Activated naive CD8-positive, alpha-beta T cell treated with anti-CD3 and anti-CD28 coated beads, Interleukin-2, amount 10 ng/mL, durations not matched to agents 7 days and 5 days (primary cell): ENCODE measurements at places on chromosomes 5 and 9. TPM values are rescaled to one million over a fixed set of nuclear protein-coding genes. Genes with fewer than 3 reads are reported as not detected.

DNA sequence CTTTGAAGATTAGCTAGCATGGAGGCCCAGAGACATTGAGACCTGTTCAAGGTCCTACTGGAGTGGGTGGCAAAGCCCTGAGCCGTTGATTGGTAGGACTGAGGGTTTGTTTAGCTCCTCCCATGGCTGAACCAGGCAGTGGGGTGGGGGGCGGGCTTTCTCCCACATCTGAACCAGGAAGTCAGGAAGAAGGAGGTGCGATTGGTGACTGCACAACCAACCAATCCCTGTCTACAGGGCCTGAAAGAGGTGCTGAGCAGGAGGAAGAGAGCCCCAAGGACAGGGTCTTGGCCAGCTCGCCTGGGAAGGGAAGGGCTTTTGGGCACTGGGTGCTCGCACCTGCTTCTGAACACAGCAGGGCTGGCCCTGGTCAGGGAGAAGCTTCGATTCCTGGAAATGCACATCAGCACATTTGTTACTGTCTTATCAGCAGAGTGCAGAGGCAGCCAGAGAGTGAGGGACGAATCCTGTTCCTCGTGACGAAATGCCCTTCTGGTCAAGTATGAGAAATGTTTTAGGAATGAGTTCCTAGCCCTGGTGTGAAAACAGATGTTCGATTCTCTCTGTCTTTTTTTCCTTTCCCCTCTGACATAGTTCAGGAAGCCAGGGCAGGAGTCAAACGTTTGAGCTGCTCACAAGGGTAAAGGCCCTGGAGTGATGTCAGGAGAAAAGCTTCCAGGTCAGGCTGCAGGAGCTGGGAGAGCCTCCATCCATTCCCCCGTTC is 294.8 kb upstream of the KLF4 start:
- no peak for DNase-seq

DNA sequence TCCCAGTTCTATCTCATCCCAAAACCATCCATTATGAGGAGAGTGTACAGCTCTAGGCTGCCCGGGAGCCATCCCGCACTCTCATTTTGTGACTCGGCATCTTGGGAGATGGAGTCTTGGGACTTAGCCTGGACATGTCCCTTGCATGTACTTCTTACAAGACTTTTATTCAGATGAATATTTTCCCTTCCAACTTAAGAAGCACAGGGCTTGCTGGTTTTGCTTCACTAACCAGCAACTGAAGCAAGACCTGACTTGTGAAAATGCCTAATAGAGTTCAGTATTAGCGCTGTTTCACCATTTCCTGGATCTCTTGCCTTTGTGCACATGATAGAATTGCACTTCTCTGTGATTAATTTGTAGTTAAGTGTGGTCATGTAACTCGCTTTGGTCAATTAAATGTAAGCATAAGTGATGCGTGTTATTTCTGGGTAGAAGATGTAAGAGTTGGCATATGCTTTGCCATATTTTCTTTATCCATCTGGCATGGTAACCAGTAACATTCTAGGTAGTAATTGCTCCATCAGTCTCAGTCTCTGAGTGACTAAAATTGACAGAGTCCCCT is 55.8 kb downstream of the PDCD1LG2 start:
- DNase-seq, result no peak

- no peak for DNase-seq
Measured at GRCh38 chr9:132982458-132982857, 4.0 kb downstream of the GFI1B start.

GRCh38 chr5:60797482-60798153 is 46.5 kb downstream of the ELOVL7 start:
- no peak for DNase-seq

DNA sequence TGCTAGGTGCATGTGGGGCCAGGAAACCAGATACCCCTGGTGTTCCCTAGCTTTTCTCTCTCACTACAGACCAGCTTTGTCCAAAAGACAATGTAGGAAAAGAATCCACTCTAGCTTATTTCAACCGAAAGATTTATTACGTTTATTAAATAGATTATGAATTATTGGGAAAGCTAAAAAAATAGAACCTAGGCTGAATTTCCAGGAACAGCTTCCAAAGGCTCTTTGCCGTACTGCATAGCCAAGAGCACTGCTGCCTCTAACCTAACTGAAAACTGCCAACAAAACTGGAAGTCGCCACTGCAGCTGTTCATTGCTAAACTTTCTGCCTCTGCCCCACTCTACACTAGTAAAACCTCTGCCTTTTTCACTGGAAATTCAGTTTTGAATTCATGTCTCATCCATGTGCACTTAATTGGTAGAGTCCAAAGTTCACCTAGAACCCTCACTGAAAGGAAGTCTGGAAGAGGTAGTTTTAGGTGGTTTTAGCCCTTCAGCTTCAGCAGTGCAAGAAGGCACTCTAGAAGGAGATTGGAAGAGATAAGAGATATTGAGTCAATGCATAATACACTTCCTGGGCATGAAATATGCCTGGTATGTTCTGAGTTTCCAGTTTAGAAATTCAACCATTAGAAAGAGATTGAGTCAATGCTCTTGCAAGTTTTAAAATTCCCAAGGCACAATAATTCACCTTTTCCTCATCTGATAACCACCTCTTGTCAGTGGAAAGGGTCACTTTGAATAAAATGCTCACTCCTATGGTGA is 927.9 kb downstream of the MAT2B start:
- DNase-seq, result no peak

- DNase-seq, result no peak
Measured at GRCh38 chr5:124885490-124885889, 139.1 kb upstream of the ZNF608 start.

- no peak for DNase-seq
Measured at GRCh38 chr9:77449240-77450084, 198.7 kb downstream of the GNA14 start.

- DNase-seq, result no peak
Measured at GRCh38 chr9:138043411-138044345, 166.1 kb downstream of the CACNA1B start.

- DNase-seq, result no peak
Measured at GRCh38 chr5:169022718-169023117, 278.2 kb downstream of the SLIT3 start.

The HABP4 gene
- total RNA-seq, result 11.8 TPM

The PCSK5 gene
- total RNA-seq, result 6.0 TPM

The PHF24 gene
- total RNA-seq, result not detected

The VCAN gene
- 0.09 TPM for total RNA-seq

The NR5A1 gene
- total RNA-seq, result not detected

The CKMT2 gene
- total RNA-seq, result not detected

The MUSK gene
- not detected for total RNA-seq

The FAM53C gene
- total RNA-seq, result 31.2 TPM

The ACTBL2 gene
- not detected for total RNA-seq
